Neuronal stem cell (in vitro differentiated cells): ENCODE measurements at places on chromosomes 1 and 21.
A peak's percentile ranks its signal among the peaks of the same experiment; 100 is the strongest.

DNA sequence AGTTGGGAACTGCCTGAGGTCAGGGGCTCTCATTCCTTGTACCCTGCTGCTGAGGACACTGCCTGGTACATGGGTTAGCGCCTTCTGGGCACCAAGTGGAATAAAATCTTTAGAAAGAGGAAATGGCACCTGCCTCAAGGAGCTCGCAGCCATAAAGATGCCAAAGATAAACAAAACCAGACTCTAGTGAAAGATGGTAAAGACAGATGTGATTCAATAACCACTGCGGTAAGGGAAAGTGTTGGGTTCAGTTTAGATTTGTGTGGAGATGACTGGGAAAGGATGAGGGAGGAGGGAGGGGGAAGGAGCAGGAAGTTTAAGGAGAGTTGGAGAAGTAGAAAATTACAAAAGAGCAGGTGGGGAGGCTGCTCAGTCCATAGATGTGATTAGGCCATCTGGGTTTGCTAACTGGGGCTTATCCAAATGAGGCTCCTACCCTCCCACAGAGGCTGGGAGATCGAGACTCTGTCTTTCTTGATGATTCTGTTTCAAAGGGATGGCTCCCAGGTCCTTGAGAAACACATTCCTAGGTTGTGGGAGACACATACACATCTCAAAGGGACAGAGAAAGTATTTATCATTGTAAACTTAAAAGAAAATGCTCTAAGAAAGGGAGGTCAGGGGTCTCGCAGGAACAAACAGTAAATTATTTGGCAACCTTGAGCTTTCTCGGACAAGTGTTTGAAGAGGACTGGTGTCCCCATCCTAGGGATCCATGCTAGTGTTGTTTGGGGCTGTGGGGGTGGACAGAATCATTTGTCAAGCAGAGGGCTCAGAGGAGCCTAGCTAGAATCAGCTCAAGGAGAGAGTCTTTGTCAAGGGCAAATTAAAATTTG lies 65.7 kb upstream of the MORC3 start:
- no peak for DNase-seq

DNA sequence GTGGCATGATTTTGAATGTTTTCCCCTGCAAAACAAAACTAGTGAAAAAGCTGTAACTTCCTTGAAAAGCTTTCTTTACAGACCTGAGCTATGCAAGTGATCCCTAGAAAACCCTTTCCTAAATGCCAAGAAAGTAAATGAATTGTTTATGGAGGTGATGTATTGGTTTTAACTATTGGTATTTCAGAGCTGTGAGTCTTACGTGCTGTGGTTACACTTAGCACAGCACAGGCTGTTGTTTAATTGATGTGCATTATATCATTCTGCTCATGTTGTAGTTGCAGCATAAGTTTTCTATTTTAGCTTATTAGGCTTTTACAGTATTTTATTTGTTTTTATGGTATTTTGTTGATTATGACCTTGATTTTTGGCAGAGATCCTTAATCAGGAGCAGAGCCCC lies 74.1 kb upstream of the DYNLT5 start:
- no peak for DNase-seq

DNA sequence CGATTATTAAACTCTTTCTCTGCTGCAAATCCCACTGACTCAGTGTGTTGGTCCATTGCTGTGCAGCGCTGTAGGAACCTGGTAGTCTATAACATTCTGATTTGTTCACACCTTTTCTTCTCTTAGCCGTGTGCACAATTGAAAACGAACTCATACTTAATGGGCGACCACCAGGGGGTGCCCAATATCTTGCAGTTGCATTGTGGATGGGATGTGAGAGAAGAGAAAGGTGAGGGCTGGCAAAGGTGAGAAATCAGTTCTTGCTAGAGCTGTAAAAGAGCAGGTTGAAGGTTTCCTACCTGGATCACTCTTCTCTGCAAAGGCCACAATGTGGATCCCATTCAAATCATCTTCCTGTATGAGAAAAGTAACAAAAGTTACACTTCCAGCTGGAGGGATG lies 51.0 kb downstream of the CASQ2 start:
- no peak for DNase-seq

GRCh38 chr21:27447843-27448242 lies 481.0 kb upstream of the ADAMTS5 start:
- DNase-seq: no peak

DNA sequence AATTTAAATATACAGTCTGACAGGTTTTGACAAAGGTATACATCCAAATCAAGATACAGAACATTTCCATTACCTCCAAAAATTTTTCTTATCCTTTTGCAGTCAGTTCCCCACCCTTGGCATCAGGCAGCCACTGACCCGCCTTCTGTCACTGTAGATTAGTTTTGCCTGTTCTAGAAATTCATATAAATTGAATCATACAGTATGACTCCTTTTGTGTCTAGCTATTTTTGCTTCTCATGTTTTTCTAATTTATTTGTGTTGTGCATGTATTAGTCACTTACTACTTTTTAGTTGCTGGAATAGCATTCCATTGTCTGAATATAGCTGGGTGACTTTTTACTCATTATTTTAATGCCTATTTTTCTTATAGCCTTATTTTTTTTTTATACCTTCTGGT lies 3.8 kb downstream of the UTP25 start:
- DNase-seq: no peak

GRCh38 chr21:42038826-42039425 lies 28.8 kb upstream of the ZBTB21 start:
- DNase-seq: no peak

DNA sequence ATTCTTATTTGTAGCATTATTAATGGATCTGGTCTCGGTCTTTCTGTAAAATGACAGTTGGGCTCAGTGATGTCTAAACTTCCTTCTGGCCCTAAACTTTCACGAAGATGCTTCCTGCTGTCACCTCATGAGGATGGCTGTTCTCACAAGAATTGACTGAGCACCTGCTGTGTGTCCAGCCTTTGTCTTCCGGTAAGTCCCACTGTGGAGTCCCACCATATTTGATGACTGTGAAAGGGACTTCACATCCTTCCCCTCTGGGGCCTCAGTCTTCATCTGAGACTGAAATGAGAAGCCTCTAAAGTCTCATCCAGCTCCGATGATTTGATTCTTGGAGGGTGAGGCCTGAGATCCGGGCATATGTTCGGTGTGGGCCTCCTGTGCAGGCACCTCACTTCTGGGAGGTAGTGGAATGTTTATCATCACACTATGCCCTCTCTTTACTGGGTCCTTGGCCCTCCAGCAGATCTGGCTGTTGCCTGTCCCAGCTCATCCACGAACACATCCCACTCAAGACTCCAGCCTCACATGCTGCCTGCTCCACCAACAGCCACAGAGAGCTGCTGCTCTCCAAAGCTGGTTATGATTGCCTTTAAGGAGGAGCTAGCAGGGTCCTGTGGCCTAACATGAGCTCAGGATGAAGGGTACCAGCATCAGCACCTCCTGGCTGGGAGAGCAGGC lies 95.8 kb downstream of the KCNN3 start:
- no peak for DNase-seq

- DNase-seq: no peak
Observed at GRCh38 chr21:42440187-42440792, 36.6 kb downstream of the UBASH3A start.

GRCh38 chr1:28259934-28260802 lies 850 bp downstream of the SESN2 start:
- DNase-seq: peak; percentile 93

- peak; percentile 31 for DNase-seq
Observed at GRCh38 chr1:184582411-184582810, 172.2 kb downstream of the EDEM3 start.

DNA sequence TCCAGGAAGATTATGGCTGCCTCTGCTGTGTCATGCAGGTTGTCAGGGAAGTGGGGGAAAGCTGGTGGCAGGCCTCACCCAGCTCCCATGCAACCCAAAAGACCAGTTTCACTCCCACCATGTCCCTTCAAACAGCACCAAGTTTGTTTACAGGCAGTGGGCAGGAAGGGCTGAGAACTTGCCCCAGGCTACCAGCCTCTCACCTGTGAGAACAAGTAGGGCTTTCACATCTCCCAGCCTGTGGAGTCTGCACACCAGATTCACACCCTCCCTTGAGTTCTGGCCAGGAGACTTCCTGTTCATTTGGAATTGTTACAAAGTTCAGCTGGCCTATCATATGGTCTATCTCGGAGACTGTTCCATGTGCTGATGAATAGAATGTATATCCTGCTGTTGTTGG lies 27.8 kb downstream of the RPAP2 start:
- no peak for DNase-seq

- DNase-seq: no peak
Observed at GRCh38 chr1:16067933-16068332, 5.5 kb downstream of the FAM131C start.

- DNase-seq: no peak
Observed at GRCh38 chr1:230237805-230238204, 170.8 kb downstream of the GALNT2 start.

DNA sequence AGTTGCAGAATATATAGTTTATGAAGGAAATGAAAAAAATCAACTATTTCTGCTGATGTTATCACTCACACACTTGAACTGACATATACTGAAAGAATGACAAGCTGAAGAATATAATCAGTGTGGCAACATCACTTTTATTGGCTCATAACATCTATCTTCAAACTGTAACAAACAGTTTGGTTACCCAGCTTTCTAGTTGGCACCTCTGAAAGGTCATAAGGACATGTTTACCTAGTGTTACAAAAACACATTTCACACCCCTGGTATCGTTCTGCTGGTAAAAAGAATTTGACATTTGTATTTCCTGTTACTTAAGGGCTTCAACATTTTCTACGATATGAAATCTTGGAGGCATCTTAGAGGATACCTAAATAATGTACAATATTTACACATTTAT lies 1267.0 kb upstream of the NCAM2 start:
- DNase-seq: no peak

DNA sequence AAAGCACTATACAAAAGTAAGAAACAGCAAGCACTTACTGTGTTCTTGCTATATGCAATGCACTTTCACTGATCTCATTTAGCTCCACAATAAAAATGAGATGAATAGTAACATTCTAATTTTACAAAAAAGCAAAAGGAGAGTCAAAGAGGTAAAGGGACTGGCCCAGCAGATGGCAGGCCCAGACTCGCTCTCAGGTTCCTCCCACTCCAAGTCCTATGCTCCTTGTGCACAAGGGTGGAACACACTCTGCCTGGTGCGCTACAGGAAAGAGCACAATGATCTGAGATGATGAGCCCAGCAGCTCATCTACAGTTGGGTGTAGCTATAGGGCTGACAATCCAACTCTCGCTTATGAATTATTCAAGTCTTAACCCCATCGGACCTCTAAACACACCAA lies 94.1 kb upstream of the LYST start:
- no peak for DNase-seq

DNA sequence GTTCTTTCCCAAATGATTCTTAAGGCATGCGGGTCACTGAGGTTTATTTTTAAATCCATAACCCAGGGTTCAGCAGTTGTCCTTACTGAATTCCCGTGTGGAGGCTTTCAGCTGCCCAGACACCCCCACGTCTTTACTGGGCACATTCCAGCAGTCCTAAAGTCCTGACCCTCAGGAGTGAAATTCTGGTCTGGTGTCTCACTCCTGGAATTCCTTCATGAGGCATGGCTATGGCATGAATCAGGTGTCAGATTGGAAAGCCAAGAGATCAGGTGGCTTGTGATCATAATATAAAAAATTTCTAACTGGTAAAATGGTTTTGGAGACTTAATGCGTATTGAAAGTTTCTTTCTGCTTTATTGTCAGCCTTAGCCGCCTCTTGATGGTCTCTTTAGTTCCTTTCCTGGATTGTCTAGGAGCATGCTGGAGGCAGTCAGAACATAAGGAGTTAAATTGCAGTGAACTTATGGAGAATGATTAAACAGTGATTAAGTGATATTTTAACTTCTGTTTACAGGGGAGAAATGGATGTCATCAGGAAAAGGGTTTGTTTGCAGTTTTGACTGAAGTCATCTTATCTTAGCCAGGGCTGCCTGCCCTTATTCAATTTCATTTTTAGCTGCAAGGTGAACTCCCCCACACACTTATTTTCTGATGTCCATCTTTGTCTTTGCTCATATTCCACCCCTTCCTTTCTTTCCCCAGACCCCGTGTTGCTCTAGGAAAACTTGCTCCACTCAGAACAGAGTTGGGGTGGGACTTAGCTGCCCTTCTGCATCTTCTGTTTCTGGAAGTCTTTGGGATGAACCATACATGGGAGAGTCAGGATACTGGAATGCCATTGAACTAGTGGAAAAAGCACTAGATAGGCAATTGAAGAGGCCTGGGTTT lies 25.7 kb upstream of the MACF1 start:
- DNase-seq: no peak

DNA sequence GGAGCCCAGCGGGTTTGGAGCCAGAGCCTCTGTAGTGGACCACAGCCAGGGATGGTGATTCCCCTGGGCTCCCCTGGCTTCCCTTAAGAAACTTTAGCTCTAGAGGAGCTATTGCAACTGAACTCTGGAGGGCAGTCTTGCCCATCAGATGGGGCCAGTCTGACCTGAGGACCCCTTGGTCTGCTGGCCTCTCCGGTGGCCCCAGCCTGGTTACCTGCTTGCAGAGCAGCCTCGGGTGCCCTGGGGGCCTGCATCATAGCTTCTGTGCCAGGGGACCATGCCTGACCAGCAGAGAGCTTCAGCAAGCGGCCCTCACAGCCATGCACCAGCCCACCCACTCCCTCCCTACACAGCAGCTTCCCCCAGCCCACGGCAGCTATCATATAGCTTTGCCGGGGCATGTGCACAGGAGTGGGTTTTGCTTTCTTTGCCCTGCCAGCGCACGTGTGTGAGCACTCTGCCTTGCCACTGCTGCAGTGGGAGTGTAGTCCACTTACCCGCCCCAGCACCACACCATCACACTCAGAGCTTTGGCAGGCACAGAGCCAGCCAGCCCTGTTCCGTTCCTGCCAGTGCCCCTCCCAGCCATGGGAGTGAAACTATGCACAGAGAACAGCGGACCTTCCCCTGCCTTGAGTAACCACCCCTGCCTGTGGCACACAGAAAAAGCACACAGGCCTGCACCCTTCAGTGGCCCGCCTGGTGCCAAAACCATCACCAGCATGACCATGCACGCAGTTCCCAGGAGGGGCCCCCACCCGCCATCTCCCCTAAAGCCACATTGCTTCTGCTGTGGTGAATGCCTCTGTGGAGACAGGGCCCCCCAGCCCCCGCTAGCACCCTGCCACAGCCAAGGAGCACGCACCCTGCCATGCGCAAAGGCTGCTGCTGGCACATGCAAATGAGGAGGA lies 442.9 kb upstream of the NEGR1 start:
- peak; percentile 26 for DNase-seq

- no peak for DNase-seq
Observed at GRCh38 chr1:69410893-69411292, 156.8 kb upstream of the LRRC7 start.

GRCh38 chr1:14909920-14910460 lies 243.6 kb upstream of the TMEM51 start:
- DNase-seq: no peak

DNA sequence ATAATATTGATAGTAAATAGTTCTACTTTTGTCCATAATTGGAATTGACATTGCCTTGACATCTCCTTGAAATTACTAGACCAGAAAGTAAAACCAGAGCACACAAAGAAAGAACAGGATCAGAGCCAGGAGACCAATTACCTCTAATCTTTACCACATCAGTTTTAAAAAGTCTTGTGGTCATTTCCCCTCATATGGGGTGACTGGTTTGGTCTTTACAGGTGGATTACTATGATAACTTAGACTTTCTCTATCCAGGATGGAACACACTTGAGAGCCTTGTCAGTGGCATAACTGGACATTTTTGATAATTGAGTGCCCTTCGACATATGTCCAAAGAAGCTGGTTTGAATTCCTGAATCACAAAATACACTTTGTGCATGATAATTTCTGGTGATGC lies 1148.1 kb upstream of the NCAM2 start:
- no peak for DNase-seq
